Stimulated activated naive B cell treated with anti-CD40 and anti-IgM and Interleukin-4, amounts not matched to agents 10 μg/mL and 1 μg/mL and 100 μg/mL, for 72 hours (primary cell): ENCODE measurements at places on chromosomes 2 and 18.

- no peak for DNase-seq
These were observed 49.7 kb downstream of the MTA3 start for GRCh38 chr2:42618116-42618515.

GRCh38 chr2:2229626-2230432 is 101.2 kb downstream of the MYT1L start:
- DNase-seq, result no peak

DNA sequence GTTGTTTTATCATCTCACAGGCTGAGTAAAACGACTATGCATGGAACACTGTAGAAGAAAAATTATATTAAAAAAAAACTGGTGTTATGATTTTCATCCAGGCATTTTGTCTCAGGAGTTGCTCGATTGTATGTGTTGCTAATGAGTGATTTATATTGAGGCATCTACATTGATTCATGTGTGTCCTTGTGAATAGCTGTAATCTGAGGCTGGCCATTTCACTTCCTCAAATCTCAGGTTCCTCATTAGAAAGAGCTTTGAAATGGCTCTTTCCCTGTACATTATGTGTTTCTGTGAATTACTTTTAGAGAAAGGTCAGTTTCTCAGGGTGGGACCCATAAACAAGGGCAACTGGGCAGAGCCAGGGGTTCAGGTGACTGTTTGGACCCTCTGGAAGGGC is 2.3 kb downstream of the IL18R1 start:
- no peak for DNase-seq

- DNase-seq, result no peak
These were observed 30.0 kb upstream of the SPATS2L start for GRCh38 chr2:200276472-200276871.

GRCh38 chr2:239717319-239717675 is 307.8 kb downstream of the NDUFA10 start:
- DNase-seq, result no peak

DNA sequence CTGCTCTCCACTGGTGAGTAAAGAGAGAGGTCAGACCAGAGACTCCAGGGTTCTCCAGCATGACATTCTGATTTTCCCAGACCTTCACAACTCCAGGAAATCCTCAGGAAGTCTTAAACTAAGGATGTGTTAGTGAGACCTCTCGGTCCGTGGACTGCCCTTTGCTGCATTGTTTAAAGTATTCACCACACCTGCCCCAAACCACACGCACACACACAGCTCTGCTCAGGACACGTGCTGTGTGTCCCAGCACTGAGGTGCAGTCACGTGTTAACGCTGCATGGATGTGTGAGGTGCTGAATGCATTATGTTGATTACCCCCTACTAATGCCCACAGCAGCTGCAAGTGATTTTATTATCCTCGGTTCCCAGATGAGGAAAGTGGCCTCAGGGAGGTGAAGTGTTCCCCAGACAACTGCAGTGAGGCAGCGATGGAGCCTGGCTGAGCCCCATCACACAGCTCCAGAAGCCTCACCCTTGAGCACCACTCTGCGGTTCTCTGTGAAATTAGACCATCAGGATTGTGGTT is 68.4 kb downstream of the TRAPPC12 start:
- DNase-seq, result no peak

- DNase-seq, result no peak
These were observed 107.5 kb downstream of the OSR1 start for GRCh38 chr2:19250906-19251305.

DNA sequence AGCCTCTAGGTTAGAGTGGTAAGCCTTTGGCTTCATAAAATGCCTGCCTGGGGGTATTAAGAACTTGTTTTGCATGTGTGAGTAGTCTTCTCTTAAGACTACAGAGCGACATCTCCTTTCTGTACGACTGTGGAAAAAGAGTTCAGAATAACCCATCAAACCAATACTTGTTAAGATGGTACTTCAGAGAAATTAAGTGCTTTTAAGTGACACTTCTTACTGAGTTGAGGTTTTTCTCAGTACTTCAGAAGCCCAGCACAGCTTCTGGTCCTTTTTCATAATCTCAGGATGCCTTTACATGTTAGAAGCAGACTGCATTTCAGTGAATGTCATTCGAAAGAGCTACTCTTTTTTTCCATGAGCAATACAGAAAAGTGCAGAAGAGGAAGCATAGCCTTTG is 10.8 kb downstream of the XRCC5 start:
- DNase-seq, result no peak

- no peak for DNase-seq
These were observed 11.7 kb upstream of the STK17B start for GRCh38 chr2:196183172-196183473.

DNA sequence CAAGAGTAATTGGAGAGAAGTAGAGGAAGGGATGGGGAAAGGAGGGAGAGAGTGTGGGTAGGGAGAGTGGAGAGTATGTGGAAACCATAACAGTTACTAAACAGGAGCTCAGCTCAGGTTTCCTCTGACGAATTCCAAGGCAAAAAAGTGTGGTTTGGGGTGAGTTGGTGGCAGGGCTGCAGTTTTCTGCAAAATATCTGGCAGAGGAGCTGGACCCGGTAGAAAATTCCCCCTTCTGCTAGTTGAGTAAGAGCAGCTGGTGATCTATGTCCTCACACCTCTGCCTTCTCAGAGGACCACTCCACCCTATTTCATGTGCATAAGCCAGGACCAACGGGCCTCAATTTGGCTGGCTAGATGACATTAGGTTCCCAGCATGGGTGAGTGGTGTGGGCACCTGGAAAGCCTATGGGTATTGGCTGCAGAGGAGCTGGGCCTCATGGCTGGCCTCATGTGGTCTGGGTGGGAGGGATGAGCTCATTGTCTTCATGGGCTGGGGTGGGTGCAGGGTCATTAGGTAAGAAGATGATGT is 13.2 kb downstream of the NRP2 start:
- DNase-seq, result no peak

DNA sequence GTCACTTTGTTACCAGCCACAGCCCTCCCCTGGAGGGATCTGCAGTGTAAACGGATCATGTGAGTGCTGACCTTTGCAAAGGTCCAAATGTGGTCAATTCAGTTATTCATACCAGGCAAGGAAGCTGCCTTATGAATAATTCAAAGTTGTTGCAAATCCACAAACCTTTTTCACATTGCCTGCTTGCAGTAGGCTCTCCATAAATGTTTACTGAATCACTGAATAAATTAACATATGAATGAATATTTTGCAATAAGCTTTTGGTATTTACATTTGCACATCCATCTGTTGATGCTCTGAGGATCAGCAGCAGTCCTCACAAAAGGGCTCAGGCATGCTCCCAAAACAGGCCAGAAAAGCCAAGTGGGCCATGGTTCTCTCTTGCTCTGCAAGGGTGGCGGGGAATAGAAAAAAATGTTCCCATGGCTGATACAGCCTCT is 156.8 kb downstream of the VAPA start:
- no peak for DNase-seq

- no peak for DNase-seq
These were observed 331.6 kb downstream of the KCNS3 start for GRCh38 chr2:18209934-18210639.

DNA sequence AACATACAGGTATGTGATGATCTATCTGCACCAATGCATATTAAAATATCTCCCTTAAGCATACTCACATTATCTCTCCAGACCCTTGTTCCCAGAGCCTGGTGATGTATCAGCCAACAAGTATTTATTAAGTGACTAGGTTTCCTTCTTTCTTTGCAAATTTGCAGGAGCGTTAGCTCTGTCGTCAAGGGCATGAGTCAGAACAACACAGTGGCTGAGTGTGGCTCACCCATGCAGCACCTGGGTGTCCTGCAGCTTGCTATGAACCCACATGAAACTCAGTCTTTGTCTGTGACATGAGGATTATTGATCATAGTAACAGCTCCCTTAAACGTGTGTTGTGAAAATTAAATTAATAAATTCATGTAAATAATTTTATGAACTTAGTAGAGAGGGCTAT is 96.6 kb downstream of the PIEZO2 start:
- no peak for DNase-seq
